Stimulated activated naive CD4-positive, alpha-beta T cell treated with Interleukin-2 at 50 U/mL for 16 hours (primary cell): ENCODE measurements at places on chromosomes 16 and 17.
A peak's percentile ranks its signal among the peaks of the same experiment; 100 is the strongest.

GRCh38 chr17:77695386-77695785 lies 263.1 kb upstream of the TNRC6C start:
- no peak for DNase-seq

DNA sequence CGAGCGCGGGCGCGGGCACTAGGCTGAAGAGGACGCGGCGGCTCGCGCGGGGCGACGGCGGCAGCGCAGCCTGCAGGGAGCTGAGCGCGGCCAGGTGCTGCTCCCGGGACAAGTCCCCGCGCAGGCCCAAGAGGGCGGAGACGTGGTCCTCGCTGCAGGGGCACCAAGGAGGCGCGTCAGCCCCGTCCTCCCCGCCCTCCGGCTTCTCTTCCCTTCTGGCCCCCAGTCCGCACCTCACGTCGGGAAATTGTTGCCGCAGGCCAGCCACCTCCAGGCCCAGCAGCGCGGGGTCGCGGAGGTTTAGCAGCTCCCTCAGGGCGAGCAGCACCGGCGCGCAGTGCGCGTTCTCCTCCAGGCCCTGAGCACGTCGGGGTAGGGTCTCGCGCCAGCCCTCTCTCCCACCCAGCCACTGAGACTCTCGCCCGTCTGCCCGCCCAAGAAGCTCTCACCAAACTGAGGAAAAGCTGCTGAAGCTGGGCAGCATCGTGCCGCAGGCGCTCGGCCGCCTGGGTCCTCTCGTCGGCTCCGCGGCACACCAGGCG lies 761 bp upstream of the MATCAP1 start:
- peak; percentile 43 for DNase-seq

GRCh38 chr17:8013731-8014557 lies 11.5 kb downstream of the GUCY2D start:
- DNase-seq = no peak

GRCh38 chr17:43562679-43563599 lies 16.8 kb upstream of the ETV4 start:
- no peak for DNase-seq

- no peak for DNase-seq
Observed at GRCh38 chr17:40961591-40961990, 5.2 kb downstream of the KRT39 start.

GRCh38 chr17:79414063-79414792 lies 196.6 kb downstream of the RBFOX3 start:
- DNase-seq = no peak

GRCh38 chr16:3722508-3722907 lies 5.2 kb upstream of the TRAP1 start:
- no peak for DNase-seq

- DNase-seq = no peak
Observed at GRCh38 chr17:77803726-77804125, 154.8 kb upstream of the TNRC6C start.

- DNase-seq = no peak
Observed at GRCh38 chr17:53462393-53462811, 360.3 kb upstream of the KIF2B start.

GRCh38 chr17:32880671-32881453 lies 3.9 kb upstream of the MYO1D start:
- DNase-seq = no peak

- no peak for DNase-seq
Observed at GRCh38 chr16:3242709-3243108, 7.8 kb upstream of the ZNF200 start.

- DNase-seq = no peak
Observed at GRCh38 chr17:73371285-73371684, 59.5 kb upstream of the CDC42EP4 start.

- DNase-seq = no peak
Observed at GRCh38 chr16:54265575-54266107, 20.9 kb downstream of the IRX3 start.

DNA sequence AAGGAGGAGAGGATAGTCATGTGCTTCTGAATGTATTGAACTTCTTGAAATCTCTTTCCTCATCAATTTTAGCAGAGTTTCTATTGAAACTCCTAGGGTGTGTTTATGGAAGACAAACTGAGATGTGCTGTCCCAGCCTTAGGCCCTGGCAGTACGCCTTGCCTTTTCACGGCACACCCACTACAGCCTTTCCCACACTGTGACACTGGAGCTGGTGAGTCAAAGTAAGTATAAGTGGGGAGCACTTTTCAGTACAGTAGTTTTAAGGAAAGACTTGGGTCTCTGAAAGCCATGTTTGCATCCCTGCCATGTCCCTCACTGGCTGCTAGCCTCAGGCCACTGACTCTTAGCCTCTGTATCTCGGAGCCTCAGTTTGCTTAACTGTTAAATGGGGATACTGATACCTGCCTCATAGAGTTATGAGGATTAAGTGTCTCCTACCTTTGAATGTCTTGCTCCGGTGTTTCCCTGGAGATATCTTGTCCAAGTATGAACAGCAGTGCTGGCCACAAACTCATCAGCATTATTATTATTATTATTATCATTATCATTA lies 144.7 kb upstream of the CRHR1 start:
- DNase-seq = no peak

- no peak for DNase-seq
Observed at GRCh38 chr17:16968786-16969185, 3.1 kb downstream of the TNFRSF13B start.

DNA sequence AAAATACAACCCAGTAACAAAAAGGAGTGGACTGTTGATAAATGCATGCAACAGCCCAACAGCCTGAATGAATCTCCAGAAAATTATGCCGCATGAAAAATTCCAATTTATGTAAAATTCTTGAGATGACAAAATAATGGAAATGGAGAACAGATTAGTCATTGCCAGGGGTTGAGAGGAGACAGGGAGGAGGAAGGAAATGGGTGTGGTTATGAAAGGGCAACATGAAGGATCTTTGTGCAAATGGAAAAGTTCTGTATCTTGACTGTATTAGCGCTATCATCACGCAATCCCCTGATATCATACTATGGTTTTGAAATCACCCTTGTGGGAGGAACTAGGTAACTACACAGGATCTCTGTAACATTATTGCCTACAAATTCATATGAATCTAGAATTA lies 1058.3 kb upstream of the RBFOX1 start:
- no peak for DNase-seq

- no peak for DNase-seq
Observed at GRCh38 chr16:86980644-86981043, 336.5 kb downstream of the C16orf95 start.

DNA sequence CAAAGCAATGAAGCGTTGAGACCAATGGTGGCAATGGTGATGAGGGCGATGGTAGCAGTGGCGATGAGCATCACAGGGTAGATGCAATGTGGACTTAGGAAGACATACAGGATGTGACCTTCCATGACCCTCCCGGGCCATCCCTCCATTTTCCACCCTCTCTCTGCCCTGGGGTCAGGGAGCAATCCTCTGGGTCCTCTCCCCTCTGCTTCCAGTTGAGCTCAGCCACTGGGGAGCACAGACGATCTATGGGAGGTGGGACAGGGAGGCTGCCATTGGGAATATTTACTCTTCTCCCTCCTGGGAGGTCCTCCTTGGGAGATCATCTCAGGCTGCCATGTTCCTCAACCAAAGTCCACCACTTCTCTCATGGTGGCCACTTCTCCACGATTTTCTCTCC lies 260.7 kb upstream of the FOXF1 start:
- no peak for DNase-seq

DNA sequence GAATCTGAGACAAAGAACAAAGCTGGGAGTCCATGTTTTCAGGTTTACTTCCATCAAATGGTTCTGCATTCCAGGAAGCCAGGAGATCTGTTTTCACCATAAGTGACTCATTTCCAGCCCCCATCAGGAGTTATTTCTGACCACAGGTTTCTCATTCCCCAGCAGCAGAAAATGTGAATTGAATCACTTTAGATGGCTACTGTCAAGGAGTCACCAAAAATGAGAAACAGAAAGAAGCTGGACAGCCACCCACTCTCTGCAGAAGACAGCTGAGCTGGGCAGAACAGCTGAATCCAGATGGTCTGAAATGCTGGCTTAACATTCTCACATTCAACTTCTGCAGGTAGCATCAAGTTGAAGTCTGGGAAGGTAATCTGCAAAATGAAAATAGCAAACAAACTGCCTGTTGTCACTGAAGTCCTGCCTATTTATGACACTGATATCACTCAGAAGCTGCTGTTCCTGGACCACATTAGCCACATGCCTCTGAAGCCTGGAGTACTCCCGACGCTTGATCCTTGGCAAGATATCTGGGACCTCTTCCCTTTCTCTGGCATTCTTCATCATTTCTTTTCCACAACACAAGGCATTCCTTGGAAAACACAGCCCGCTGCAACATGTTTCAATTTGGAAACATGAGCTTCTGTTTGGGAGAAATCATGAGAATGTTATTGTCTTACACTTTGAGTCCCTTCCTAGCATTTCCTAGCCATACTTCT lies 15.3 kb downstream of the CCL11 start:
- DNase-seq = no peak

DNA sequence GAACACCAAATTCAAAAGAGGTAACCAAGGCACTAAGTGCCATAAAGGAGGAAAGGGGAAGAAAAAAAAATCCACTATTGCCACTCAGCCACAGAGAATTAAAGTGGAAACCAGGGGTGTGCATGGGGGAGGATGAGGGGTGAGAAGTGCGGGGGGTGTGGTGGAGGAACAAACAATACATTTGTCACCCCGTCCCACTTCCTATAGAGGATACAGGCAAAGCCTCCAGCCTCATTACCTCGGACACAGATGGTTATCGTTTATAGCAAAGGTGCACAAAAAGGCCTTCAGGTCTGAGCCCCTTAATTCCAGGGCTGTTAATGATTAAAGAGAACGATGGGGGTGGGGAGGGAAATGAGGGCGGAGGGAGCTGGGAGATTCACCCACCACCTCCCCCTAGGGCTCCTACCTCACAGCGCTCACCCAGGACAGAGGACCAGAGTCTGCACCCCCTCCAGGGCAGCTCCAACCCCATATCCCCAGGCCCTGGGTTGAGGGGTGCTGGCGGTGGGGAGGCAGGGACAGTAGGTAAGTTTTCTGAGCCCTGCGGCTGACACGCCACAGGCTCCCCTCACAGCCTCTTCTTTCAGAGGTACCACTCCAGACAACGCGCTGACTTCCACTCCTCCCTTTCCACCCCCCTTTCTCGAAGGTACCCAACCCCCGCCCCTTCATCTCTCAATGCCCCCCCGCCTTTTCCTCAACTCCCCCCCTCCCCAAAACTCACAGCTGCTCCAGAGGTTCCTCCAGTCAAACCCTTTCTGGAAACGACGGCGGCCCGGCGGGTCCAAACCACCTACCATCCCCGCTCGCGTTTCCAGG lies 470 bp downstream of the DCUN1D3 start:
- DNase-seq = no peak

GRCh38 chr17:49976163-49976827 lies 7.3 kb downstream of the DLX4 start:
- no peak for DNase-seq

GRCh38 chr16:50528820-50529219 lies 19.4 kb upstream of the NKD1 start:
- no peak for DNase-seq

DNA sequence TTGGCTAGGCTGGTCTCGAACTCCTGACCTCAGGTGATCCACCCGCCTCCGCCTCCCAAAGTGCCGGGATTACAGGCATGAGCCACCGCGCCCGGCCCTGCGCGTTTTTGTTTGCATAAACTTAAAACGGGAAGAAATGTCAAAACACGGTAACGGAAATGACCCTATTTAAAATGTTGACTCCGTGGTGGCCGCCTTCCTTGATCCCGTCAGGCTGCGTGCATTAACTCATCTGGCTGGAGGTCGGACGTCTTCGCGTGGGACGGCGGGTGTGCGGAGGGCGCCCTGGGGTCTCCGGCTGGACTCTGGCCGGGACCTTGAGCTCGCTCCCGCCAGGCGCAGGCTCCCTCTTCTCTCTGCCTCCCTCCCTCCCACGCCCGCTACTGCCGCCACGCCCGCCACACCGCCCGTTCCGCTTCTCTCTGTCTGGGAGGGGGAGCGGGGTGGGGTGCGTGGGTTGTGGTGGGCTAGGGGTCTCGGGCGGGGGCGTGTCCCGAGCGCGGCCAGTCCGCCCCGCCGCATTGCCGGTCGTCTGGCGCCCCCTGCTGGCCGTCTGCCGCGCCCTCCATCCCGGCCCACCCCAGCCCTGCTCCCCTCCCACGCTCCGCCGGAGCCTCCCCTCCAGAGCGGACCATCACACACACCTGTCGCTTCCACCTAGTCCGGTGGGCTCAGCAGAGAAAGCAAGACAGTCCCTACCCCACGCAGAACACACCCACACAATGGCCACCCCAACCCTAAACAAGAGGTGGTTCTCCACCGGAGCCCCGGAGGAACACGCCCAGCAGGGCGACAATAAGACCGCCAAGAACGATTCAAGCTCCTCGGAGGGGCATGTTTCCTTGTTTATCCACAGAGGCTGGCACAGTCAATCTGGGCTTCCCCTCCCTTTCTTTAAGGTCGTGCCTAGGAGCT lies 1.2 kb upstream of the CCDC42 start:
- DNase-seq = peak; percentile 71

GRCh38 chr17:78996781-78997201 lies 12.8 kb downstream of the CANT1 start:
- DNase-seq = no peak

GRCh38 chr17:36553459-36553858 lies 8.7 kb downstream of the GGNBP2 start:
- DNase-seq = no peak

DNA sequence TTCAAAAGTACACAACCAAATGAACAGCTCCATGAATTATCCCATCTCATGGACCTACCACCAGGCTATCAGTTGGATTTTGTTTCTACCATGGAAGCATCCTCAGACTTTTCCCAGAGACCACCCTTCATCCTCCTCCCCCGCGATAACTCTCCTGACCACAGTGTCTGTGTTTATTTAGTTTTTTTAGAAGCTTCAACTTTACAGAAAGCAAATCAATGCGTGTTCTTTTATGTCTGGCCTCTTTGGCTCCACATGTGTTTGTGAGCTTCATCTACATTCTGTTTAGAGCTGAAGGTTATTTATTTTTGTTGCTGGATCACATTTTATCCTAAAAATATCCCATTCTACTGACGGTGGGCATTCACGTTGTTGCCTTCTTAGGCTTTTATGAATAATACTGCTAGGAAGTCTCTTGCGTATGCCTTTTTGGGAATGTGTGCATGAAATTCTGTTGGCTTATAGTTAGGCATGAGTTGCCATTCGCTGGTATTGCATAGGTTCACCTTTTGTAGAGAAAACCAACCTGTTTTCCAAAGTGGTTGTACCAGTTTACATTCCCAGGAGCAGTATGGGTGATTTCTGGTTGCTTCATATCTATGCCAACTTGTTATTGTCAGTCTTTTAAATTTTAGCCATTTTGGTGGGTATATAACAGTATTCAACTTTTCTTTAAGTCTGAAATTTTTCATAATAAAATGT lies 83.0 kb downstream of the CMIP start:
- no peak for DNase-seq
